ENCODE measurements at places on chromosomes 2 and 18.

DNA sequence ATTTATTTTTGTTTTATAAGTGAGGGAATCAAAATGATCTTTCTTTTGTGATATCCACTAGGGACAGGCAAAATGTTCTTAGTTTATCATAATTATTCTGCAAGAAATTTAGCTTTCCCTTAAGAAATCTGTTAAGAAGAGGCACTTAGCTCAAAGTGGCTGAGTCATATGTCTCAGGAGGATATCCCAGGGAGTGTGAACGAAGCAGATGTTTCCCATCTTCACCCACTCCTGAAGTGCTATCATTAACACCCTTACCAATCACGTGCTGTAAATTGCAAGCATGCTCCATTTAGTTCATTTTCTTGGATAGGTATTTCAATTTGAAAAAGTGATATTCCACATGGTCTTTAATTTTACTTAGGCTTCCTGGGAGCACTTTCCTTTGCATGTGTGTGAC is 774.3 kb upstream of the TMEFF2 start:
- no peak for DNase-seq

DNA sequence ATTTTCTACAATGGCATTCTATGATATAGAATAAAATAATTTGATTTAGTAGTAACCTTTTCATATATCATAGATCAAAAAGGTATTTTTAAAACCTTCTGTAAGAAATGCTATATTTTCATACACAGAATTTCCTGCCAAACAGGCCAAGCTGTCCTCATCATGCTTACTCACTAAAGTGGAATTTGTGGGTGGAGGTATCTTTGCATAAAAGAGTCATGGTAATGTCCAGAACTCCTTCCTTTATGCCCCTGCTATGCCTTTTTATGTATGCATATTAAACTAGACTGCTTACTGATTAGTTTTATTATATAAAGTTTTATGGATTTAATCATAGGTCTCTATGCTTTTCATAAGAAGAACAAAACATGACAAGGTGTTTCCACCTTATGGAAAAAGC is 27.5 kb upstream of the MARCHF7 start:
- DNase-seq: no peak

DNA sequence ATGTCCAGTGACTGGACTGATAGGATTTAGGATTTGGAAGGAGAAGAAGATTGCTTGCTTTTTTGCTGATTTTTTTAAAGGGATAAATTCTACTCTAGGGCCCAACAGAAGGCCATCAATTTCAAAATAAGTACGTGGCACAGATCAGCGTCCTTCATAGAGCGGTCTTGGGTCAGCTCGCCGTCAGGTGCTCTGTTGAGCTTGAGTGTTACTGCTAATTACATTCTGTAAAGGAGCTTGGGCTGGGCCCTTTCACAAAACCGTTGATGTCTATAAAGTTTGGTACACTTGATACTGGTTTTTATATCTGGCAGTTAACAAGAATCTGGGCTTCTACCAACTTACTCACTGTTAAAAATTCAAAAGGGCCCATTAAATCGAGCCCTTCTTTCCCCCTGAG is 45.4 kb downstream of the ARMC9 start:
- no peak for DNase-seq

GRCh38 chr2:2698182-2699120 is 367.4 kb upstream of the MYT1L start:
- DNase-seq: no peak

DNA sequence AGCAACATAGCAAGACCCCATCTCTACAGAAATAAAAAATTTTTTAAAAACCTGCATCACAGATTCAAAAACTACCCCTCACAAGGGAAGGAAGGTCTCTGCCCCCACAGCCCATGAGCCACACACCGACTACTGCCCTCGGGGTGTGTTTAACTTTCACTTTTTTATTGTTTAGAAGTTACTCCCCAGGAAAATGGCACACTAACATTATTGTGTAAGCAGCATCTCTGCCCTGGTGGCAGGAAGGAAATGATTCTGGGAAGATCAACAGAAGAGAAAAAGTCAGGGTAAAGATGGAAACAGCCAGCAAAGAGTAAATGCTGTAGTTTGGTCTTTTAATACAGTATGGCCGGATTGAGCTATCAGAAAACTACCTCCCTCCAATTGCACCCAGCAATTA is 21.9 kb downstream of the TRABD2A start:
- no peak for DNase-seq

DNA sequence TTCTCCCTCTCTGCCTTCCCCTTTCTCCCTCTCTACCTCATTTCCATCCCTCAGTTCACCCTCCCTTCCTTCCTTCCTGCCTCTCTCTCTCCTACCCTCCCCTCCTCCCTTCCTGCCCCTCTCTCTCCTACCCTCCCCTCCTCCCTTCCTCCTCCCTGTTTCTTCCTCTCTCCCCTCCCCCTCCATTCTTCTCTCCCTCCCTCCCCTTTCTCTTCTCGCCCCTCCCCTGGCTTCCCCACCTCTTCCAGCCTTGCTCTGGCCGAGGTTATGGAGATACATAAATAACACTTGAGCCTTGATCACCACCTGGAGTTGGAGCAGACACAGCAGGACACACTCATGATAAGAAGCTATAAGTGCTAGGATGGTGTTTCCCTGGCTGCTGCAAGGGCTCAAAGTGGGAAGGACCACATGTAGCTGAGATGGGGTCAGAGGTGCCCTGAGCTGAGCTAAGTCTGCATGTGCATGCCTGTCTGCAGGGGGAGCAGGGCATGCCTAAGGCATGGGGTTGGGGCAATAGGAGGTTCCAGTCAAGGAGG is 326.1 kb upstream of the HS6ST1 start:
- DNase-seq: no peak

DNA sequence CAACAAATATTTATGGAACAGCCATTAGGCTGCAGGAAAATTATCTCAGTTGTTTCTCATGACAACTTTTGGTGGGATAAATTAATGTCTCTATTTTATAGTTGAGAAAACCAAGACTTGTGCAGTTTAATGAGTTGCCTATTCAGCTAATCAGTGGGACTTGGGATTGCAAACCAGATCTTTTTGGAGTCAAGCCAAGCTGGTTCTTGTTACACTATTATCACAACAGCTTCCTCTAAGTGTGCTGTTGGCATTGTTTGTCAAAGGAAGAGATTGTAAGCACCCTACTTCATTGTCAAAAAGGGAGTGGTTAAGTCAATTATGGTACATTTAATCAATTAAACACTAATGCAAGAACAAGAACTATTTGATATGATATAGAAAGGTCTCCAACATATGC is 119.2 kb downstream of the PAX3 start:
- DNase-seq: no peak

- no peak for DNase-seq
These were observed 3.9 kb downstream of the CTLA4 start for GRCh38 chr2:203871371-203871983.

- peak; percentile 51 for DNase-seq
These were observed 1.1 kb downstream of the TLK1 start for GRCh38 chr2:171159372-171160118.

- DNase-seq: no peak
These were observed 77.4 kb downstream of the INHBB start for GRCh38 chr2:120423167-120423943.

DNA sequence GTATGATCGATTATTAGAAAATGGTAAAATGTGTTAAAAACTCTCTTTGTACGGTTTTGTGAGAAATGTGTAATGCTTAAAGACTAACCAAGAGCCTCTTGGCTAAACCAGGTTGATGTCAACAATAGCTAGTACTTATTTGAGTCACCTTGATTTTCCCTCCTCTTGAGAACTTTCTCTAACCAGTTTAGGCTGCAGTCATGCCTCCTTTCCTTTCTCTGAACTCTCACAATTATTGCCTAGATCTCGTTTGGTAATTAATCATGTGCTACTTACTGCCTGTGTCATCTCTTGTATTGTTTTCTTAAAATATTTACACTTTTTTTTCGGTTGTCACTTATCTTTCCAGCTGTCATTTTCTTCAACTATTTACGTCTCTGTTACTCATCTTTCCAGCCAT is 1.1 kb upstream of the EPC2 start:
- DNase-seq: no peak

GRCh38 chr2:120989512-120990441 is 254.1 kb downstream of the GLI2 start:
- no peak for DNase-seq

GRCh38 chr2:163565192-163565591 is 170.6 kb downstream of the FIGN start:
- DNase-seq: no peak

- peak; percentile 50 for DNase-seq
These were observed 54.4 kb downstream of the EPHA4 start for GRCh38 chr2:221517696-221518151.

DNA sequence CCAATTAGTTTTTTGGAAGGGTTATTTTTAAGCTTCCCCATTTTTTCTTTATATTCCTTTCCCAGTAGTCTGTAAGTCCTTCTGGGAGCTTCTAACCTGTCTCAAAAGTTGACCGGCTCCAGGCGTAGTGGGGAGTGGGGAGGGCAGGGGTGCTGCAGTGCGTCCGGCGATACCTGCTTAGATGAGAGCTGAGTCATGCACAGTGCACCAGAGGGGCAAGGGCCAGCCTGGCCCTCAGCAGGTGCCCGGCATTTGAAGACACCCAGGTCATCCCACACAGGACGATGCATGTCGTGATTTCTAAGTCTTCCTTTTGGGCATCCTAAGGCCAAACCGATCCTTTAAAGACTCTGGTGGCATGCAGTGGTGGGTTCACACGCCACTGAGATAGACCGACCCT is 73.4 kb downstream of the TPO start:
- DNase-seq: no peak

DNA sequence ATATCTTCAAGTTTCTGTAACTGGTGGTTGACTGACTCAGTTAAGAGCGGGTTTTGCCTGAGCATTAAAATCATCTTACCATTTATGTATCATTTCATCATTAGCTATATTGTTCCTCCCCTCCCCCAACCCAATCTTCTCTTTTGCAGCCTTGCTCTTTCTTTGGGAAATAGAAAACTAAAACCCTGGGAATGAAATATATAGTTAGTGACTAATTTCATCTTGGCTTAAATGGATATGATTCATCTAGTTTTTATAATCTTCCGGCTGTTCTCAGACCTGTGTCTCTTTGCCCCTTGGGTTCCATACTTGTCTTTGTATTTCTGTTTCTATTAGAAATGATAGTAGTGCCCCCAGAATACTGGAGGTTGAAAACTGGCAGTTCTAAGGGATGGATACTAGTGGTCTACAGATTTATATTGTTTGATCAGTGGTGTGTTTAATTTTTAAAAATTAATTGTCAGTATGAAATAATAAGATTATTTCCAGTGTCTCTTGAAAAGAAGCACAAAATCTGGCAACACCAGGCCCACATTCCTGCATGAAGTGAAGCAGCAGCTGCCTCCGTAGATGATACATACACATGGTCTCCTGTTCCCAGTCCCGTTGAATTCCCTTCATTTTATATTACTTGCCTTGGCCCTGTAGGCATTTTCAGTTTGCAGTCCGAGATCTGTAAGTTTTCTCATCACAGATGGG is 44.5 kb downstream of the PHLPP1 start:
- no peak for DNase-seq

DNA sequence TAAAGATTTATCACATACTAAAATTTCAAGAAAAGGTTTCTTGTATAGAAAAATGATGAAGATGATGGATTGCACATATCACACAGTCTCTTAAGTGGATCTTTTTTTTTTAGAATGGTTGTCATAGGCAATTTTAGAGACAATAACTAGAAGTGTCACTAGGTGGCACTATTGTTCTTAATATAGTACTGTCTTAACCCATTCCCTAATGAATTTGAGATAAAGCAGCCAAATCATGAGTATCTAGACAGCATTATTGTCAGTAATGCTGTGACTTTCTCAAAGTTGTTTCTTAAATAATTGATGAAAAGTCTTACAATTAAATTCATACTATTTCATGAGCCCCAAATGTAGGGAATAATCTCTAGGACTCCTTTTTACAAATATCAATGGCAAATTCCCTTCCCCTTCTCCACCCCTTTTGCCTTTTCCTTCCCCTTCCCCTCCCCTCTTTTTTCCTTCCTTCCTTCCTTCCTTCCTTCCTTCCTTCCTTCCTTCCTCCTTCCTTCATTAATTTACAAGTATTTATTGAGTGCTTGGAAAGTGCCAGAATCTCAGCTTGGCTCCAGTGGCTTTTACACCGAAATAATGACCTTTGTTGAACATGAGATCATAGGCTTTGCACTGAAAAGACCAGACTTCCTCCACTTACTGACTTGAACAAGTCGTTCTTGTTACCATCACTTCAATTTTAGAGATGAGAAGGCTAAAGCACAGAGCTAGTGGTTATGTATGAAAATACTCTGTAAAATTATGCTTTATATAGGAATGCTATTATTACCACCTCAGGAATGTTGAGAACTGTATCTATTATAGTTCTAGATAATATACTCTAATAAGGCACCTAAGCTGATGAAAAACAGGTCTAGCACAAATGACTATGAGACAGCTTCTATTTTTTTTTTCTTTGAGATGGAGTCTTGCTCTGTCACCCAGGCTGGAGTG is 19.8 kb downstream of the MYL12B start:
- DNase-seq: no peak

GRCh38 chr2:41774011-41774605 is 273.7 kb upstream of the PKDCC start:
- no peak for DNase-seq

DNA sequence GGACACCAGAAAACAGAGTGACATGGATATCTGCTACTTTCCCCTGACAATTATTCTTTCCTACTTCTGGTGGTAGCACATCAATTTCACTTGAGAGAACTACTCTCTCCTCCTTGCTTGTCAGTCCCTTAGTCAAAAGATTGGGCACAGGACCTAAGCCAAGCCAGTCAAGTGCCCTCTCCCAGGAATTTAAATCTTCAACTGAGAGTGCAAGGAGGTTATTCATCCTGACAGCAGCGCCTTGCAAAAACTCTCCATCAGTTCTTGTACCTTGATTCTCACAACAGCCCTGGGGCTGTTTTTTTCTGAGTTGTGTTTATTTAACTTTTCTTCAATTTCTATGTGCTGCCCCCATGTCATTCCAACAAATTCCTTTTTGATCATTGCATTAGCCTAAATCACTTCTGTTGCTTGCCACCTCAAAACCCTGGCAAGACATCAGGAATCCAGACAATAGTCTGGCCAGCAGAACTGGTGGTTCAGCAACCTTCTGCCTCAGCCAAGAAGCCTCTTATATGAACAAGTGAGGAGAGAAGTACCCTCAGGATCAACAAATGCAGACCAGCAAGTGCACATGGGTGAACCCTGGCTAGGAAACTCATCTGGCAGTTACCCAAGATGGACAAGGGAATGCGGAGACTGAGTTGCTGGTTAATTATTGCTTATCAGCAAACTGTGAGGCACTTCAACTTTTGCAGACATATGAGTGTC is 19.4 kb downstream of the COL4A3 start:
- DNase-seq: no peak
